T-helper 1 cell (primary cell): ENCODE measurements at places on chromosomes 16 and 17.

GRCh38 chr17:37086334-37086733 is 137.6 kb downstream of the AATF start:
- no peak for DNase-seq

DNA sequence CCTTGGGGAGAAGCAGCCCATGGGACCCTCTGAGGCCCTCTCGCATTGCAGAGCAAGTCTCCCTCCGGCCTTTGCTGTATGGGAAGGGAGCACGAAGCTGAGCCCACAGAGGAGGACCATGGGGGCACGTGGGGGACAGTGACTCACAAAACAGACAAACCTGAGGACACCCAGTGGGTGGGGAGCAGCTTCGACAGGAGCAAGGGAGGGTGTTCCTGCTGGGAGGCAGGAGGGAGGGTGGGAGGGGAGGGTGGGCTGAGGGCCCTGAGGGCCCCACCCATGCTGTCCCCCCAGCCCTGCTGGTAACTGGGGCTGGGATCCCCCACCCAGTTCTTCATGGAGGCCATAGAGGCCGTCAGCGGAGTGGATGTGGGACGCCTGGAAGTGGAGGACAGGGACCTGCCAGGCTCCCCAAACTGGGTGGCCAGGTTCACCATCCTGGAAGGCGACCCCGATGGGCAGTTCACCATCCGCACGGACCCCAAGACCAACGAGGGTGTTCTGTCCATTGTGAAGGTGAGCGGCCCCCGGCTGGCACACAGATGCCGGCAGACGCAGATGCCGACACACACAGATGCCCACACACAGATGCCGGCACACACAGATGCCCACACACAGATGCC is 12.5 kb downstream of the SLC22A31 start:
- no peak for DNase-seq

- no peak for DNase-seq
These were observed 17.1 kb upstream of the C17orf58 start for GRCh38 chr17:68013385-68013784.

DNA sequence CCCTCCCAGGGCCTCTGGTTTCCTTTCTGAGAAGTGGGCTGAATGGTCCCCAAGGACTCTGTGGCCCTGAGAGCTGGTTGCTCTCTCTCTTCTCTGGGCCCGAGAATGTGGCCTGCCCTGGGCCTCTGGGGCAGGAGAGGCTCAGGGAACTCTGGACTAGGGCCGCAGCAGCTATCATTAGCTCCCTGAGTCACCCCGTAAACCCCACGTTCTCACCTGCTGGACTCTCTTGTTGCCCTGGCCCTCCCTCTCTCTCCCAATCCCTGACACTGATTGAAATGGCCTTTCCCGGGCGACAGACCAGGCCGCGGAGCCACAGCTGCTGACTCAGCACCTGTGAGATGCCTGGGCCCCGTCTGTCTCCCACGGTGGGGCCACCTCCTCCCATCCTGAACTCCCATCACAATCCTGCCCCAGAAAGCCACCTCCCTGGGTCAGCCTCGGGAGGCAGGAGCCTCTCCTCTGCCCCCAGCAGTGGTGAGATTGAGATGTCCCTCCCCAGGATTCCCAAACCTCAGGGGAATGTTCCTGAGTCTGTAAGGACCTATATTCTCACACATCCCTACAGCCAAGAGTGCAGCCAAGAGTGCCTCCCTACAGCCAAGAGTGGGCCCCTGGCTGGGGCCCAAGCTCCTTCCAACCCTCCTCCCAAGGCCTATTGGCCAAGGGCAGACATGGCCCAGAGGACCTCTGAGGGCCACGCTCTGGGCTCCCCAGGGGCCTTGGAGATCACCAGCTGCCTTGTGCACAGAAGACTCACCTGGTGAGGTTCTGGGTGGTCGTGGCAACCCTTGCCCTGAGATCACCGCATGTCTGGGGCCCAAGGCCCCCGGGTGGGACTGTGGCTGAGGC is 470 bp downstream of the TRPV3 start:
- no peak for DNase-seq

GRCh38 chr17:4648741-4649140 is 7.3 kb upstream of the ALOX15 start:
- DNase-seq, result no peak

GRCh38 chr16:66927918-66928649 is 2.7 kb upstream of the RRAD start:
- DNase-seq, result no peak

DNA sequence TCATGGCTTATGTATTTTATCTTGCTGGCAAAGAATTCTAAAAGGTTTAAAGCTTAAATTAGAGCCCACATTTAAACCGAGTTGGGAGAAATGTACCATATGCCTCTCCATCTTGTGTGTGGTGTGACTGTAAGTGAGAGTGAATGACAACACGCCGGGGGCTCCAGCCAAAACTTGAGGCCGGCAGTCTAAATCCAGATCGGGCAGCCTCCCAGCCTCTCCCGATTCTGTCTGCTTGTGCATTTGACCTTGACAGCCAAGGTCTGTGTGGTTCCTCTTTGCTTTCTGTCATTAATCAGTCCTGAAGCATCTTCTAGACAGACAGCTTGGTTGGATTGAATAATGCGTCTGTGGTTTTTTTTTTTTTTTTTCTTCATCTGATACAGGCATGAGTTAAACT is 1093.2 kb upstream of the EEF2KMT start:
- DNase-seq, result no peak
